H1 (cell line): ENCODE measurements at places on chromosomes 3 and 15. TPM values are rescaled to one million over a fixed set of nuclear protein-coding genes. Genes with fewer than 3 reads are reported as not detected.

The TGM5 gene
- not detected in 2 replicates for total RNA-seq

DNA sequence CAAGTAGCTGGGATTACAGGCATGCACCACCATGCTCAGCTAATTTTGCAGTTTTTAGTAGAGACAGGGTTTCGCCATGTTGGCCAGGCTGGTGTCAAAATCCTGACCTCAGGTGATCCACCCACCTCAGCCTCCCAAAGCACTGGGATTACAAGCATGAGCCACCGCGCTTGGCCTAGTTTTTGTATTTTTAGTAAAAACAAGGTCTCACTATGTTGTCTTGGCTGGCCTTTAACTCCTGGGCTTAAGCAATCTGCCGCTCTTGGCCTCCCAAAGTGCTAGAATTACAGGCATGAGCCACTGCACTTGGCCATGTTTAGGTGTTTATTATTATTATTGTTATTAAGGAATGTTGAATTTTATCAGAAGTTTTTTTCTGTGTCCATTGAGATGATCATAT, 14.7 kb downstream of the IL16 start:
- DNase-seq = no peak

- no peak for DNase-seq
These were observed 167.3 kb upstream of the THBS1 start for GRCh38 chr15:39413558-39413957.

DNA sequence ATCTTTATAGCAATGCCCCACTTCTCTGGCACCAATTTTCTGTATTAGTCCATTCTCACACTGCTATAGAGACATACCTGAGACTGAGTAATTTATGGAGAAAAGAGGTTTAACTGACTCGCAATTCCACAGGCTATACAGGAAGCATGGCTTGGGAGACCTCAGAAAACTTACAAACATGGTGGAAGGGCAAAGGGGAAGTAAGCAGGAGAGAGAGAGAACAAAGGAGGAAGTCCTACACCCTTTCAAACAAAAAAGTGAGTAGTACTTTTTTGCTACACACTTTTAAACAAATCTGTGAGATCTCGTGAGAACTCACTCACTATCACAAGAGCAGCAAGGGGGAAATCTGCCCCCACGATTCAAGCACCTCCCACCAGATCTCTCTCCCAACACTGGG, 67.8 kb upstream of the ZBED2 start:
- no peak for DNase-seq

DNA sequence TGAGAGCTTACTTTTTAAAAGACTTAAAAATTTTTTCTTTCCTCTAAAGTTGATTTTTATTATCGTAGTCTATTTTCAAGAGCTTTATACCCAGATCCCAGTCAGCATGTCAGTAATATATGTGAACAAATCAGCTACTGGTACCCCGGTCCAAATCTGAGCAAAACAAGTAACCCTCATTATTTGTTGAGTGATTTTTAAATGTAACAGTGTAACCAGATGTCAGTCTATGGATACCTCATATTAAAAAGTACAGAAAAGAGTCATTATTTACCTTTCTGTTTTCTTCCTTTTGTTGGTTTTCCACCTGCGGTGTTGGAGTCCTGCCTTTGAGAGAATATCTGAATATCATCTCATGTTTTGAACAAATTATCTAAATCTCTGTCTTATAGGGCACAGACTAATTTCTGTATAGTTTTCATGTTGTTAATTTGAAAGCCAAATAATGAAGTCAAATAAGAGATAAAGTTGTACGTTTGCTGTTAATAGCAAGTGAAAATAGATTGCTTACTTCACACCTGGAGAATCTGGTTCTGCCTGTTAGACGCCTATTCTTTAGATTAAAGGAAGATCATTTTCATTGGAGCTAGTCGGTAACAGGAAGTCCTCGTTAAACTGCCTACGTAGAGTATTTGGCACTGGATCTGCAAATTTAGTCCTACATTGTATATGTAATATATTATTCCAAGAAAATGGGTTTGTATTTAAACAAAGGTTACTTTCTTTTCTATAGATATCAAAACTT, at the start of gene STX19:
Gene STX19 (minus strand): TSS at position 505 of the 745 bp plus-strand sequence. CDS start 13,328 bp downstream, outside the sequence.
- no peak for DNase-seq

The PLSCR5 gene
- not detected in 2 replicates for total RNA-seq

The LYZL4 gene
- total RNA-seq = not detected in 2 replicates

DNA sequence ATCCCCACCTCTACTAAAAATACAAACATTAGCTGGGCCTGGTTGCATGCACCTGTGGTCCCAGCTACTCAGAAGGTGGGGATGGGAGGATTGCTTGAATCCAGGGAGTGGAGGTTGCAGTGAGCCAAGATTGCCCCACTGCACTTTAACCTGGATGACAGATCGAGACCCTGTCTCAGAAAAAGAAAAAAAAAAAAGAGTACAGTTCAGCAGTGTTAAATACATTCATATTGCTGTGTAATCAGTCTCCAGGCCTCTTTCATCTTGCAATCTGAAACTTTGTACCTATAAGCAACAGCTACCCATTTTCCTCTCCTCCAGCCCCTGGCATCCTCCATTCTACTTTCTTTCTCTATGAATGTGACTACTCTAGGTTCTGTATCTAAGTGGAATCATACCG, 61.2 kb downstream of the LPP start:
- no peak for DNase-seq

DNA sequence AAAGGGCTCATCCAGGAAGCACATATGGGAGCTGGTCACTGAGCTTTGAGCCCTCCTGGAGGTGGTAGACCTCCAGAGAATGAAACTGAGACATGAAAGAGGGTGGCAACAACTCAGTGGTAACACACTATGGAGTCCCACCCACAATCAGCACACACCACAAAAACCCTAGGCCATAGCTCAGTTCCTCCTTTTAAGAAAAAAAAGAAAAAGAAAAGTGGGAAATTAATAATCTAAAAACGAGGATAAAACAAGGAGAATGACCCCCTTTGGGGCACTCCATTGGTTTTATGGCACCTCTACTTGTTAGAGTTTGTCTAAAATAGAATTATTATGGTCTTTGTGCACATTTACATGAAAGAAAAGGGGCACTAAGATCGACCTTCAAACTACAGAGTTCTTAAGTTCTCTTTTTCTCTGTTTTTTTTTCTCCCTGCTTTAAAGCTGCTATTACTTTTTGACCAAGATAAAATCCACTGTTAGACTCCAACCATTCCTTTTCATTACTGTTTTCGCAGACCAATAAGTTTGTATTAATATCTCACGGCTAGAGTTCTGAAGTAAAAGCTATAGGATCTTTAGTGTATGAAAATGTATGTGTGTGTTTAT, 40.2 kb upstream of the ZBTB20 start:
- no peak for DNase-seq

DNA sequence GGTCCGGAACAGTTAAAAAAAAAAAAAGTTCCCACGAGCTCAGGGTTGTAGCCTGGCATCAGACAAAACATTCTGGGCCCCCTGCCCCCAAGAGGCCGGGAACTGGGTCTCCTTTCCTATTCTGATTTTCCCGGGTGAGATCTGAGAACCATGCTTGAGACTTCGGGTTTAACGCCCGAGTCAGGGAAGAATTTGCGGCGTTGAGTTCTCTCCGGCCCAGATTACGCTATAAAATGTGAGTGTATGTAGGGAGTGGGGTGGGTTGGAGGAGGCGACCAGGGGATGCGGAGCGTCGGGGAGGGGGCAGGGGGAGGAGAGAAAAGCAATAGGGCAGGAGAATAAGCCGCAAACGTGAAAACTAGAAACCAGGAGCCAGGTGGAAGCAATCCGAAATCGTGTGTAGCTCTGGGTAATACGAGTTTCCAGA, 2.7 kb downstream of the ZIC1 start:
- DNase-seq = peak; percentile 50

GRCh38 chr3:194960446-194961032, 274.9 kb downstream of the FAM43A start:
- no peak for DNase-seq

- no peak for DNase-seq
These were observed 2.2 kb downstream of the LRCH3 start for GRCh38 chr3:197793247-197793646.

The CLDN11 gene
- 10.5 and 12.5 TPM in 2 replicates for total RNA-seq

The LSAMP gene
- total RNA-seq = 3.8 and 5.7 TPM in 2 replicates

DNA sequence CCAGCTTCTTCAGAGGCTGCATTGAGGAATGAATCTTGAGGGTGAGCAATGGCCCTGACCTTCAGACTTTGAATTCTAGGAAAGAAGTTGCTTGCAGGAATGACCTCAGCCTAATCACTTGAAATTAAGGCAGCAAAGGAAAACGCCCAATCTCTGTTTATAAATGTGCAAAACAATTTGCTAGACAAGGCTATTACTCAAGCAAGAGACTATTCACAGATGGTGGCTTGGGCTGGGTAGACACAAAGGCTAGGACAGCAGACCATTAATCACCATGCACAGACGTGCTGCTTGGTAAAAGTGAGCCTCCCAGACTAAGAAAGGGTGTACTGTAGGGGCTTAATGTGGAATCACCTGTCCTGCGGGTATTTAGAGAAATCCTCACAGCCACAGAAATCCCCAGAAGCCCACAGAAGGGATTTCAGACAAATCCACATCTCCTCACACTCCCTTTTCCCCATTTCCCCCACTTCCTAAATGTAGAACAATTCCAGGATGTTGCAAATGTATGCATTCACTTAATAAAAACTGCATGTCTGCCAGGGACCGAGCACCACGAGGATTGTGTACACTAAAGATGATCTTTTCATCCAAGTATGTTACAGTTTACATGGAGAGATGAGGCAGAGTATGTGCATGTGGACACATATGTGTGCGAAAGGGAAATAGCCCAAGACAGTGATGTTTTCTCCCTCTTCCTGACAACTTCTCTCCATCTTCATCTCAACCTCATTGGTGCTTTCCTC, 259.5 kb downstream of the THSD4 start:
- DNase-seq = no peak

GRCh38 chr3:85524104-85524503, 565.3 kb downstream of the CADM2 start:
- DNase-seq = no peak

- no peak for DNase-seq
These were observed 298.3 kb upstream of the TGFBR2 start for GRCh38 chr3:30308131-30308530.

The ETV5 gene
- 31.9 and 36.9 TPM in 2 replicates for total RNA-seq

GRCh38 chr3:40387001-40387894, at the start of gene ENTPD3:
Gene ENTPD3, plus strand, starts transcription at chr3:40387184. Its CDS starts 874 bp downstream, at chr3:40388058.
- DNase-seq = peak; percentile 36

DNA sequence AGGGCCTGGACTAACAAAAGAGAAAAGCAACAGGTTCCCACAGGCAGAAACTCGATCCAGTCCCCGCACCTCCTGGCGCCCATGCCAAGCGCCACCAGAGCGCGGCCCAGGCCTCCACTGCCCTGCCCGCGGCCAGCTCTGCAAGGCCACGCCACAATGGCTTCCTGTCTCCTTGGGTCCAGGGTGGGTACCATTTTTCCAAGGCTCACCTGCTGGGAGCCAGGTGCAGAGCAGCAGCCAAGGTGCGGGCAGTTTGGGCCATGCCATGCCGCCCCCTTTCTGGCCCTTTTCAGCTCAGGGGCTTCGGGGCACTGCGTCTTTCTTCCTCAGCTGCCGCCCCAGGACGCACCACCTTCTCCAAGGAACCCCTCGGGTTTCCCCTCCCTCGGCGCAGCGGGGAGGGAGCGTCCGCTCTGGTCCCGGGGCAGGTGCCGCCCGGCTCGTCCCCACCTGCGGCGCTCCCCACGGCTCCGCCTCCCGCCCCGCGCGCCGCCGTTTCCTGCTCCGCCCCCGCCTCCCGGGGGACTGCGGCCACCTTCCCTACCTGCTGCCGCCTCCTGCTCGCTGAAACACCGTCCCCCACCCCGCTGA, at the start of gene ILDR1:
Gene ILDR1 (minus strand): TSS at position 437 of the 591 bp plus-strand sequence. CDS start 170 bp downstream, at position 267.
- peak; percentile 79 for DNase-seq

The SERINC4 gene
- not detected in 2 replicates for total RNA-seq

The OR5K2 gene
- total RNA-seq = not detected in 2 replicates

DNA sequence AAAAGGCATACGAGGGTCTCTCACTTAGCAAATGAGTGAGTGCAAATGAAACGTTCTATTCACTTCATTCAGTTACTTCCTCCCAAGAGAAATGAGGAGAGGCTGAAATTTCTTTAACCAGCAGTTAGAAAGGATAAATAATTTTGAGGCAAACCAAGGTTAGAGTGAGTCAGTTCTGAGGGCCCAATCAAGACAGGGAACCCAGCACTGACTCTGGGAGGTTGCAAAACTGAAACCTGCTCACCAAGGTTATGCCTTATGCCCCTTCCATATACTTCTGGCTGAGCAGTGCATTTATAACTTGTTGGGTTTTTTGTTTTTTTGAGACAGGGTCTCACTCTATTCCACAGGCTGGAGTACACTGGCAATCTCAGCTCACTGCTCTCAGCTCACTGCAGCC, 4.5 kb upstream of the RPSA start:
- DNase-seq = no peak

DNA sequence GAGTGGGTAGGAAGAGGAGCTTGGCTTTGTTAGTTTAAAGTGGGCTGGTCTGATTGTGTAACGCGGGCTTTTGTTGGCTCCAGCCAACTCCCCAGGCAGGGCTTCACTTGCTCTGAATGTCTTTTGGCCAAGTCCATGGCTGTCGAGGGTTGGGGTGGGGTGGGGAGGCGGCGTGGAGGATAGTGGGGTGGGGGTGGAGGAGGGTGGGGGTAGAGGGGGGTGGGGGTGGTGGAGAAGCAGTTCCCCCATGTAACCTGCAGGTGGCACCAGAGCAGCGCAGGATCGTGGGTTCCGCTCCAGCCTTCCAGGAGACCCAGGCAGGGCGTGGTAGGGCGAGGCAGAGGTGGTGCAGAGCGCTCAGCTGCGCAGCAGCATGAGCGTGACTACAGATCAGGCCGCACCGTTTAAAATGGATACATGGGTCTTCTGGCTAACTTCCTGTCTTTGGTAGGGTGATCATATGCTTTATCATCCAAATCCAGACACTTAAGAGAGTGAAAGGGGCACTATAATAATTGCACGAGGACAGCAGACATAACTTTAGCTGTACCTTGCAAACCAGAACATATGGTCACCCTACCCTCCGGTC, 28.3 kb downstream of the GOLGA6A start:
- peak; percentile 86 for DNase-seq

DNA sequence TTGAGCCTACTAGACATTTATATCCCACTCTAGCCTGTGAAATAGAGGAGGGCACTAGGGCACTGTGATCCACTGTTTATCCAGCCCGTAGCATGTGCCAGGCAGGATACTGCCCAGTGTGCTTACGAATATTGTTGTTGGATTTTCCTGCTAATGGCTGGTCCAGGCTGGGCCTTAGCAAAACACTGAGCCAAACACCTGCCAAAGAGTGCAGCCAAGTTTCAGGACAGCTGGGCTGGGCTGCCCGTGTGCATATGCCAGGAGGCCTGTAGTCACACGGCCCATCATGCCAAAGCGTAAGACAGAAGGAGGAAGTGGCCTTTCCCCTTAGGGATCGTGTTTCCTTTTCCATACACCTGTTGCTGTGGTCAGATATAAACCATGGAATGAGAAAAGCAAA, 54.5 kb upstream of the ABHD10 start:
- DNase-seq = no peak

DNA sequence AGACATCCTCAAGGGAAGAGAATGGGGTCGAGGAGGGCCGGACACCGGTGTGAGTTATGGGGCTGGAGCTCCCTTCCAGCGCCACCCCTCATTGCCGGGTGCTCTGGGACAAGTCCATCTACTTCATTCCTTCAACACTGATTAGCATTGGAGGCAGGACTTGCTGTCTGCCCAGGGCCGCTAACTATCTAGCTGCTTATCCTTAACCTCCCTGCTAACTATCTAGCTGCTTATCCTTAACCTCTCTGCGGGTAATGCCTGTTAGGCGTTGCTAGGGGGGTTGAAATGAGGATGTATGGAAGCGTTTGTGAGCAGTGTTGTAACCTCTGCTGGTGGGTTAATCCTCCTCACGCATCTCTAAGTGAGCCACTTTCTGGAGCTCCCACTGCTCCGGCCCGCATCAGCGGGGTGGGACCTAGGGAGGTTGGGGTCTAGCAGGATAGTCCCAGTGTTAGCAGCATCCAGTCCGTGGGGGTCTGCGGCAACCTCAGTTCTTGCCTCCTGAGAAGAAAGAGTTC, 10.9 kb upstream of the CHAC1 start:
- peak; percentile 56 for DNase-seq
